ENCODE measurements at places on chromosomes 5 and 9.

DNA sequence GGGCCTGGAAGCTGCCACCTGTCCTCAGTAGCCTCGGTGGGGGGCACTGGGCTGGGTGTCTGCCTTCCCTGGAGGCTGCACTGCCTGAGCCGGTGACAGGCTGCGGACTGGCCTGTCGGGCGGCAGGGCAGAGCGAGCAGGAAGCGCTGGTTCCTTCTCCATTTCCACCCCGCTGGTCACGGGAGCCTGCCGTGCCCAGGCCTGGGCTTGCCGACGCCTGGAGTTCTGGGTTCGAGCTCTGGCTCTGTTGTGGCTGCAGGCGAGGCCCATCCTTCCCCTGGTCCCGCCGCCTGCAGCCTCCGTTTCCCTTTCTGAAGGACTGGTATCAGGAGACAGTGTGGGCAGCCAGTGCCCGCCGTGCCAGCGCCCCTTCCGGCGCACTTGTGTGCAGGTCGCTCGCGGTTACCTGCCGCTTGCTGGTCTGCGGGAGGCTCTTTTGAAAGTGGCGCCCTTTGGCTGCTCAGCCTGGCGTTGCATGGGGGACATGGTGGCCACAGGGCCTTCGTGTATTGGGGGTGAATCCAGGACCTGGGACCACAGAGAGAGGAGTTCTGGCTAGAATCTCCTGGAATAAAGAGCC lies 34.0 kb downstream of the RXRA start:
- no peak for DNase-seq

GRCh38 chr5:172577267-172577909 lies 63.7 kb upstream of the NEURL1B start:
- DNase-seq: no peak

DNA sequence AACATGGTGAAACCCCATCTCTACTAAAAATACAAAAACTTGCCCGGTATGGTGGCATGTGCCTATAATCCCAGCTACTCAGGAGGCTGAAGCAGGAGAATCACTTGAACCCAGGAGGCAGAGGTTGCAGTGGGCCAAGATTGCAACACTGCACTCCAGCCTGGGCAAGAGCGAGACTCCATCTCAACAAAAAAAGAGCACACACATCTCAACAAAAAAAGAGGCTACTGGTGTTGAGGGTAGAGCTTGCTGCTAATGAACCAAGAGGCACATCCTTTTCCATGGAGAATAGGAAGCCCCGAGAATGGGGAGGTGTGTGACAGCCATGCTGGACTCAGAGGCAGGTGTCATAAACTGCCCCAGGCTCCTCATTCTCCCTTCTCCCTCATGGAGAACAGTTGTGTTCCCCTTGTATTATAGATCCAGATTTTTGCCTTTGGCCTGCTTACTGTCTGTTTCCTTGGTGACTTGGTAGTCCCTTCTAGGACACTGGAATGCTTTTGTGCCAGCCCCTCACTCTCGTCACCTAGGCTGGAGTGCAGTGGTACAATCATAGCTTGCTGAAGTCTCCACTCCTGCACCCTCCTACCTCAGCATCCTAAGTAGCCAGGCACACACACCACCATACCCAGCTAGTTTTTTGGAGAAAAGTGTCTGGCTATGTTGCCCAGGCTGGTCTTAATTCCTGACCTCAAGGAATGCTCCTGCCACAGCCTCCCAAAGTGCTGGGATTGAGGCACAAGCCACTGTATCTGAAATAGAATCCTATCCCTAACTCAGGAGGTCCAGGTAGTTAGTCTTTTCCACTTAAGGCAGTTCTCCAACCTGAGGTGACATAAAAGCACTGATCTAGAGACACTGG lies 5.1 kb downstream of the RPL12 start:
- peak; percentile 26 for DNase-seq

DNA sequence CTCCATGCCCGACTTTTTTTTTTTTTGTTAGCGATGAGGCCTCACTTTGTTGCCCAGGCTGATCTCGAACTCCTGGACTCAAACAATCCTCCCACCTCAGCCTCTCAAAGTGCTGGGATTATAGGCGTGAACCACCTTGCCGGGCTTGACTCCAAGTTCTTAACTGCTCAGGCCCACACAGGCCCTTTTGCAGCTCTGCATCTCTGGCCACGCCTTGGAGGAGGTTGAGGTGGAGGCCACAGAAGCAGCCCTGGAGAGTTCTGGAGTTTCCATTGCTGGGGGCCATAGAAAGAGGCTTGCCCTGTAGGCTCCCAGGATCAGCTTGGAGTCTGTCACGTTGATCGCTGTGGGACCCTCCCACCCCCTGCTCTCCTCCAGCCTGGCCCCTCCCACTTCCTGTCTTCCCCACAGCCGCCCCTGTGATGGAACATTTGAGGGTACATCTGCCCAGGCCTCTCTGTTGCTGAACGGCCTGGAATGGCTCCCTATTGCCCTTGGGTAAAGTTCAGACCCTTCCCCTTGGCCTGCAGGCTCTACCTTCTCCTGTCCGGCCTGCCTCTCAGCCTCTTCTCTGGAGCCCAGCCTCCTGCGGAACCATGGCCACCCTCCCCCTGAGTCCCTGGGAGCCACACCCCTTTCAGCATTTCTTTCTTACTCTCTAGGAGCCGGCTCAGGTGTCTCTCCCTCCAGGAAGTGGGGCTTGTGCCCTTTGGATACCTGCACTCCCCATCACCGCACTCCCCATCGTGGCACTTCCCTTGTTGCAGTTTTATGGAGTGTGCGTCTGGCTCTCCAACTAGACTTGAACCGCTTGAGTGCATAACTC lies 30.4 kb upstream of the IER5L start:
- peak; percentile 82 for DNase-seq

GRCh38 chr9:126874546-126875314 lies 14.3 kb downstream of the ZBTB34 start:
- DNase-seq: no peak

- no peak for DNase-seq
Observed at GRCh38 chr5:126961702-126962101, 68.7 kb downstream of the MARCHF3 start.

DNA sequence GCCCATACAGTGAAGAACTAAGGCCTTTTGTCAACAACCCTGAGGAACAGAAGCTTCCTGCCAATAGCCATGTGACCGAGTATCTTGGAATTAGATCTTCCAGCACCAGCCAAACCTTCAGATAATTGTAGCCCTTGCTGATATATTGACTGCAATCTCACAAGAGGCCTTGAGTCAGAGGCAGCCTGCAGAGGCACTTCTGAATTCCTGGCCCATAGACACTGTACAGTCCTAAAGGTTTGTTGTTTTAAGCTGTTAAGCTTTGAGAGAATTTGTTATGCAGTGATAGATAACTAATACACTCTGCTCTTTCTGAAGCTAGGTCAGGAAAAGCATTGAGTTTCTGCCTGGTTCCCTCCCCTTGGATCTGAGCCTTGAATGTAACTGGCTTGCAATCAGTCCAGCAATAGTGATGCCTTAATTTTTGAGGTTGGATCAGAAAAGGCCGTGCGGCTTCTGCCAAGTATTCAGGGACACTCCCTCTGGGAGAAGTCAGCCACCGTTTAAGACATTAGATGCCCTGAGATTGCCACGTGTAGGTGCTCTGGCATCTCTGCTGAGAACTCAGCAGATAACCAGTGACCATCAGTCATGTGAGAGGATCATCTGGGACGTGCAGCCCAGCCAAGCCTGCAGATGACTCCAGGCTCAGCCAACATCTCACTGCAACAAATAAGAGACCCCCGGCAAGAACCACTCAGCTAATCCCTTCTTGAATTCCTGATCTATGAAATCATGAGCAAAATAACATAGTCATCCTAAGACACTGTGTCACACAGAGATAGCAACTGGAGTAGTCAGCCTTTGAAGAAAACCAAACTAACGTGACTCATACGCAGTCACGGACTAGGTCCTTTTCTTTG lies 126.8 kb upstream of the STC2 start:
- no peak for DNase-seq

DNA sequence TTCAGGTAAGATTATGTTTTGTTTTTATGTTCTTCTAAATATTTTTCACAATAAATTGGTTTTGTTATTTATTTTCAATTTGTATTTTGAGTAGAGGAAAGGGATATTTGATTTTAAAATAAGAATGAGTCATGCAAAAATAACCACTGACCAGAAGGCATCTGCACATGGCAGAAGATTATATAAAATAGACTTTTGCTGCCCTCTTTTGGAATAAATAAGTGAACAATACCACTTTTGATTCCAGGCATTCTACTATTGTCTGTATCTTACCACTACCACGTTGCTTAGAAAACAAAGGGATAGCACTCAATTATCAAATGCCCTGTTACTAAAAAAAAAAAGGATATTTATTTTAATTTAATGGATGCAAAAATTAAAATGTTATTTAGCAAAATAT lies 227.3 kb upstream of the ITGA1 start:
- DNase-seq: no peak

- no peak for DNase-seq
Observed at GRCh38 chr5:73183481-73183891, 10.5 kb downstream of the TMEM174 start.

DNA sequence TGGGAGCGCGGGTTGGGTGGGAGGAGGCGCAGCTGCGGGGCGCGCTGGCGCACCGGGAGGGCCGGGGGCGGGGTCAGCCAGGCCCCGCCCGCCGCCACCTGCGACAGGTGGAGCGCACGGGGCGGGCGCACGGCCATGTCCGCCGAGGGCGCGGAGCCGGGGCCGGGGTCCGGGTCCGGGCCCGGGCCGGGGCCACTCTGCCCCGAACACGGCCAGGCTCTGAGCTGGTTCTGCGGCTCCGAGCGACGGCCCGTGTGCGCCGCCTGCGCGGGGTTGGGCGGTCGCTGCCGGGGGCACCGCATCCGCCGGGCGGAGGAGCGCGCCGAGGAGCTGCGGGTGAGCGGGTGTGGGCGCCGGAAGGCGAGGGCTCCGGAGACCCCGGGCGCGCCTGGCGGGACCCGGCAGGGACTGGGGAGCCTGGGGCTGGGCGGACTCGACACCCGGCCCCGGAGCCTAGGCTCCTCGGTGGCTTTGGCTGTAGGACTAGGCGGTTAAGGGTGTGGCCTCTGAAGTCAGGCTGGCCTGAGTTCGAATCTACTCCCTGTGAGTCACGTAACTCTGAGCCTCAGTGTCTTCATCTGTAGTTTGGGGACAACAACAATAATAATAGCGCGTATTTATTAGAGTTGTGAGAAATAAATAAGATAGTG lies at the start of gene BSPRY:
Gene BSPRY (plus strand): TSS at position 97 of the 650 bp plus-strand sequence. CDS start 39 bp downstream, at position 136.
- peak; percentile 49 for DNase-seq

DNA sequence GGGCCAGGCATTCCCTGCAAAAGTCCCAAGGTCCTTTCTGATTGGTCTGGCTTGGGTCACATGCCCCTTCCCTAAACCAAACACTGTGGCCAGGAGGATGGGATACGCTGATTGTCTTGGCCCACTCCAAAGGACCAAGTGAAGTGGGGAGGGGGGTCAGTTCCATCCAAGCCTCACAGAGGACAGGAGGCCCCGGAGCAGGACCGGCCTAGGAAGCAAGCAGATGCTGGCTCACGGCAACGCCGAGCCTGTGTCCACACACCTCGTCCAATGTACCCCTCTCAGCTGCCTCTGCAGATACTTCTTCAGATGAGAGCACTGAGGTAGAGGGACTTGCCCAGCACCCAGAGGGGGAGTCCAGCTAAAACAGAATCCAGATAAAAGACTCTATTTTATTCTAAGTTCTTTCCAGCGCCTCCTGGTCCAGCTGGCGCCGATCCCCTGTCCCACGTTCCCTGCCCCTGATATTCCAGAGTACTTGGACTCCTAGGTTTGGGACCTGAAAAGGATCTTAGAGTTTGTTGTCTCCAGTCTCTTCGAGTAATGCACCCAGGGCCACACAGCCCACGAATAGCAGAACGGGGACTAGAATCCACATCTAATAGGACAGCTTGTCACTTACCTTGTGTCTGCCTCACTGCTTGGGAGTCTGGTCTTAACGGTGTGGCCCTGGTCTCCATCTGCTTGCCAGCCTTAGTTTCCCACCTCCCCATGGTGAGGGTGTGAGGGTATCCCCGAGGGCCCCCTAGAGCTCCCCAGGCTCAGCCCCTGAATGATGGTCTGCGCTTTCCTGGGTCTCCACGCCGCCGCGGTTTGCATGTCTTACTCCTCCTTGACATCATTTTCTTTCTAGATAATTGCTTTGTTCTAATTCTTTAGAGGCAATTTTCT lies 72.4 kb upstream of the UNC5A start:
- no peak for DNase-seq

DNA sequence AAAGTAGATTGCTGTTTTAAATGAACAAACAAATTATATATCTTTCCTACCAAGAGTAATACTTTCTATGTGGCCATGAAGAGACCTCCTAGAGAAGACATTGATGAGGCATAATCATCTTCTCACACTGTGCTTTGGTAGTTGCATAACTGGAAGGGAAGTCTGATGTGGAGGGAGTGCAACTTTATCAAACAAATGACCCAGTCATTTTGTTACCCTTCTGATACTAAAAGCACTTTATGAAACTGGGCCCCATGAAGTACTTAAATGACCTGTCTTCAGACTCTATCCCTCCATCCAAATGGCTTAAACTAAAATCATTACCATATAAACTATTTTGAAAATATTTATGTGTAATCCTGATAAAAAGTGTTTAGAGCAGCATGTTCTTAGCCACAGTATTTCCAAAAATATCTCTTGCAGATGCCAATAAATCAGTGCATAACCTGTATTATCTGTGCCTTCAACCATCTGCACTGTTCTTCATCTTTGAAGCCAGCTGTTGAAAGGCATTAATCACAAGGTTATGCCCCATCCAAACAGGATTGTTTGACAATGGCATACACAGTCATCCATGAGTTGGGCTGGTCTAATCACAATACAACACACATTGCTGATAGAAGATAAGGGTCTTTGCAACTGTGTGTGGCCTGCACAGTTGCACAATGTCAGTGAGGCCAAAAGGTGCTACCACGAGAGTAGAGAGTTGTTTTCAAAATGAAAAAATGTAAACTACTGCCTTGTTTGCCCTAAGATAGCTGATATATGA lies 31.9 kb upstream of the MIER3 start:
- no peak for DNase-seq

GRCh38 chr9:115126404-115126803 lies 8.4 kb upstream of the TNC start:
- DNase-seq: no peak

DNA sequence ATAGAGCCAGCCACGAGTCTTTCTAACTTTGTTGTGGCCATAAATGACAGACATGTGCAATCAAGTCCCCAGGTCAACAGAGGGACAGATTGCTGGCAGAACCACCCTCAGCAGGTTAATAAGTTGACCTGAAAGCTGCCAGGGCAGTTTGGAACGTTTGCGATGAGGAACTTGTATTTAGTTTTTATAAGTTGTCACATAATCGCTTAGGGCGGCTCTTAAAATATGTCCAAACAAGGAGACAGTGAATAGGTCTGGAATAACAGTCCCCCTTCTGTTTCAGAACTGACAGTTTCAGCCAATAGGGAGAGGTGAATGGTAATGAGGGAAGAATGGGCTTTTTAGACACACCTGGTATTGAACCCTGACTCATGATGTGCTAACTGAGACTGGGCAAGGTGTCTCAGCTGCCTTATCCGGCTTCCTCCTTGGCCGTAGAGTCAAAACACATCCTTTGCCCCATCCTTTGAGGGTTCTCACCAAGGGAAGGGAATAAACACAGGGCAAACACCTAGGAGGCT lies 33.6 kb upstream of the GABRP start:
- no peak for DNase-seq
